Stimulated activated CD8-positive, alpha-beta memory T cell treated with anti-CD3 and anti-CD28 coated beads, Interleukin-15, amount 100 ng/mL, for 24 hours (primary cell): ENCODE measurements at places on chromosomes 2 and 18.

DNA sequence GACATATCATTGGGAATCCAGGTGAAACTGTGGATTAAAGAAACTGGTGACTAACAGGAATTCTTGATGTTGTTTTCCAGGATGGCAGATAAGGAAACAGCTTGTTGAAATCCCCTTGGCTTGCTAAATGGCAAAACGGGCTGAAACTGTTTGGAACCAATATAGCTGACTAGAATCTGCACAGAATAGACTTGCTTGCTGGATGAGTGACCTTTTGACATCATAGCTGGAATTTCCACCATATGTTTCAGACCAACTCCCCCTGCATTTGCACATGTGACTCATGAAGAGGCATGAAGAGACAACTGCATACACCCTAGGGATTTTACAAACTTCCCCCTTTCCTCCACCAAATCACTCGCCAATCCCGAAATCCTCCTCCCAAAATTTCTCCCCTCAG, 87.7 kb upstream of the LYPD1 start:
- no peak for DNase-seq

DNA sequence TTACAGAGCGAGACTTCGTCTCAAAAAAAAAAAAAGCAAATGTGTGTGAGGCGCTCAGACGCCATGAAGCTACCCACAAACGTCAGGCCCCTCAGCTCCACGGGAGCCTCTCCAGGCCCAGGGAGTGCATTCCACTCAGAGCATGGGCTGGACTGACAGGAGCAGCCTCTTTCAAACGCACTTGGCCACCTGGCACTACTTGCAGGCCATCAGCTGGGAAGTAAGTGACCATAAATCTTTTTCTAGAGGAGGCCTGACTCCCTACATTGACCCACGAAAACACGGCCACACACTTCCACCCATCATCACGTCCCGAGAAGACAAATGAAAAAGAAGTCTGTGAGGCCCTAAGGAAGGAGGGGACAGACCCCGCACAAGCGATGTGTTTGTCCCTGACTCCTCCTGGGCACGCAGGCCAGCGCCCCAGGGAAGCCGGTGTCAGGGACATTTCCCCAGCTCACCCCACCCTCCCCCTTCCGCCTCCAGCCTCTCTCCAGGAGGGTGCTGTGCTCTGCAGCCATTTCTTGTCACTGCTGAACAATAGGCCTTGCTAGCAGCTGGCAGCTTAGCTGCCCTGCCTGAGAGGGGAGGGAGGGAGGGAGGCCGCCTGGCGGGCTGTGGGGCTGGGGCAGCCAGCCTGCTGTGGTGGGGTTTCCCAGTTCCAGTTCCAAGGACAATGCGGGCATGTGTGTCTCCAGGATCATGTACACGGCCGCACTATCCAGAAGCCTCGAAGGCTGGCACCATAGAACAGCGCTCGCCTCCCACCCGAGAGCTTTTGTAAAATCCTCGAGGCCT, 26.6 kb downstream of the SERTAD2 start:
- no peak for DNase-seq

DNA sequence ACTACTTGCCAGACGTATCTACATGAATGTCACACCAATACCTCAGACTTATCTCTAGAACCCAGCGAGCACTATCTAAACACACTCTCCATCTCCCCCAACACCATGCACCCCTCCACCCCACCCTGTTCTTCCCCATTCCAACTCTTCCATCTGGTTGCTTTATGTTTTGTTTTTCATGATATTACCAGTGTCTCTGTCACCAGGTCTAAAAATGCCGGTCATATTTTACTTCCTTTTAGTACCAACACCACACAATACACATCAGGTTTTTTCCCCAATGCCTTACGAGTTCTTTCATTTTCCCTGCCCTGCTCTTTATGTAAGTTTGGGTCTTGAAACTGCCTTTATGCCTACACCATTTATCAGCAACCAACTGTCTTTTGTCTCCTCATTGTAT, 10.2 kb upstream of the ITGA4 start:
- DNase-seq = no peak

DNA sequence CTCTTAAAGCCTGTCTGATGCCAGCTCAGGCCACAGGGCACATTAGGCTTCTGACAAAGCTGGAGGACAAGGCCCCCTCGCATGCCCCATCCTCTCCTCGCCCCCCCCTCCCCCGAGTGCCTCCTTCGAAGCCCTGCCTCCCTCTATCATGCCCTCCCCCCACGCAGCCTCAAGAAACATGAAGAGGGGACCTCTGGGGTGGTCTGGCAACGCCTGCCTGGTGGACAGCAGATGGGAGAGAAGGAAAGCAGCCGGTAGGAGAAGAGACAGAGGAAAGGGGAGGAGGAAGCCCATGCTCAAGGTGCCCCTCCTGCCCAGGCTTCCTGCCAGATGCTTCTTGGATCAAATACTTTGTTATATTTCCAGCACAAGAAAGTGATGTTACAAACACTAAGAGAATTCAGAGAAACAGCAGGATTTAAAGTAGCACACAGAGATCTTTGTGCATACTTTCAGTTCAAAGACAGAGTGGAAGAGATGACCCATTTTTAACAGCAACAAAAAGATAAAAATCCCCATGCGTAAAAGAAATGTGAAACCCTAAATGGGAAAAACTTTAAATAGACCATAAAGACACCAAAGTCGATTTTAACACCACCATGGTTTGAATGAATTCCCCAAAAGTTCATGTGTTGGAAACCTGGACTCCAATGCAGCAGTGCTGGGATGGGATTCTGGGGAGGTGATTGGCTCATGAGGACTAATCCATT, 19.0 kb downstream of the BOK start:
- DNase-seq = no peak

DNA sequence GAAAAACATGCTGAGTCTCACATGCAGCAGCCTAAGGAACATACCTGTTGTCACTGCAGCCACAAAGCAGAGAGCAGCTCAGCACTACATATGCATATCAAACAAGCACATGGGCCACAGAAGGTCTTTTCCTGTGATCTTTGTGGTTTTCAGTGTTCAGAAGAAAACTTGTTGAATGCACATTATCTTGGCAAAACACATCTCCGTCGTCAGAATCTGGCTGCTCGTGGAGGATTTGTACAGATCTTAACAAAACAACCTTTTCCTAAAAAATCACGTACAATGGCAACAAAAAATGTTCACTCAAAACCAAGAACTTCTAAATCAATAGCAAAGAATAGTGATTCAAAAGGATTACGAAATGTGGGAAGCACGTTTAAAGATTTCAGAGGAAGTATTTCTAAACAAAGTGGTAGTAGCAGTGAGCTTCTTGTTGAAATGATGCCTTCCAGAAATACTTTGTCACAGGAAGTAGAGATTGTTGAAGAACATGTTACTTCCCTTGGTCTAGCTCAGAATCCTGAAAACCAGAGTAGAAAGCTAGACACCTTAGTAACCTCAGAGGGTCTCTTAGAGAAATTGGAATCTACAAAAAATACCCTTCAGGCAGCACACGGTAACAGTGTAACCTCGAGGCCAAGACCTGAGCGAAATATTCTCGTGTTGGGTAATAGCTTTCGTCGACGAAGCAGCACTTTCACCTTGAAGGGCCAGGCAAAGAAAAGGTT, 34.1 kb downstream of the ZNF407 start:
- DNase-seq = no peak

DNA sequence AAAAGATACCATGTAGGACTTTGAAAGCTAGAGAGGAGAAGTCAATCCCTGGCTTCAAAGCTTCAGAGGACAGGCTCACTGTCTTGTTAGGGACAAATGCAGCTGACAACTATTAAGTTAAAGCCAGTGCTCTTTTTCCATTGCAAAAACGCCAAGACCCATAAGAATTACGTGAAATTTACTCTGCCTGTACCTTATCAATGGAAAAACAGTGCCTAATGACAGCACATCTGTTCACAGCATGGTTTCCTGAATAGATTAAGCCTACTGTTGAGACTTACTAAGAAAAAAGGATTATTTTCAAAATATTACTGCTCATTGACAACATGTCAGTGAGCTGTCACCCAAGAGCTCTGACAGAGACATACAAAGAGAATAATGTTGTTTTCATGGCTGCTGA, 52.9 kb downstream of the ANKRD12 start:
- DNase-seq = no peak

DNA sequence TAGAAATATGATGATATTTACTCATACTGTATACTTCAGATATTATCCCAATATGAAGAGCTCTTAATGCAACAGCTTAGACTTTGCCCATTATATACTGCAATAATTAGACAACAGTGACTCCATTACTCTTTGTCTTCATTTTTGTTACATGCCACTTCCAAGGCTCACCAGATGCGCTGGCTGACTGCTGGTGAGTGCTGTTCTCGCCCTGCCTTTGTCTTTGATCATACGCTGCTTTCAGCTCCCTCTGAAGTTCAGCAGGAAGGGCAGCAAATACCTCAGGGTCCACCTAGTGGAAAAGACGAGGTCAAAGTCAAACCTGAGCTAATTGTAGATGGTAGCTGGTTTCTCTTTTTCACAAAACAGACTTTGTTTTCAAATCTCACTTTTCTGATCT, 66.3 kb downstream of the EIF5B start:
- no peak for DNase-seq
